AG09309 (cell line): ENCODE measurements at places on chromosomes 3 and 15.
A peak's percentile ranks its signal among the peaks of the same experiment; 100 is the strongest.

DNA sequence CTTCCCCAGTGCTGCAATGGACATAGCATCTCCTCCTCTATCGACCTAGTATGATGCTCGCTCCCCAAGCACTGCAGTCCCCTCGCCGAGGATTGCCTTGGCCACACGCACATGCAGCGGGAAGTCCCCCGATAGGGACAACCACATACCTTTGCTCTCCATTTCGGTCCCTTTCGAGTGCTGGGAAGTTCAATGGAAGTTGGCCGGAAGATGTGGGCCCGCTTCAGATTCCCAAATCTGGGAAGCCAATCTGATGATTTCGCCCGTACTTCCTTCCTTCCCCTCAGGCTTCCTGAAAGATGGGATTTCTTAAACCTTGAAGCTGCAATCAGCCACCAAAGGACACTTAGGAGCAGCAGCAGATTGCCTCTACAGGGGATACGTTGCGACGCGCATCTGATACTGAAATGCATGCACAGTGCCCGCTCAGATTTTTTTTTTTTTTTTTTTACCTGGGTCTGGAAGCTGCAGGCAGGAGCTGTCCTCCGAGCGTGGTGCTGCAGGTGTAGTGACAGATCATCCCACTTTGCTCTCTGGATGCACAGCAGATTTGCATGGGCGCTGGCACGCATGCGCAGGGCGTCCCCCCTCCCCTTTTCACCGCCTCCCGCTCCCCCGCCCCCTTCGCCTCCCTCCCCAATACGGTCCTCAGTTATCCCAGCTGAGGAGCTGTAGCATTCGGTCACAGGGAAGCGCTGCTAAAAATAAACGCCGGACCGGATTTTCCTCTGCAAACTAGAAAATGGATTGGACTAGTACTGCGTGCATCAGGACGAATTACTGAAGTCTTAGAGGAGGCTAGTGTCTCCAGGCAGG is at the start of gene FGF12:
Gene FGF12, minus strand, starts transcription at position 510 of the 816 bp plus-strand sequence.
- no peak for DNase-seq

GRCh38 chr3:82087958-82088357 is 326.5 kb upstream of the GBE1 start:
- DNase-seq = peak; percentile 61

DNA sequence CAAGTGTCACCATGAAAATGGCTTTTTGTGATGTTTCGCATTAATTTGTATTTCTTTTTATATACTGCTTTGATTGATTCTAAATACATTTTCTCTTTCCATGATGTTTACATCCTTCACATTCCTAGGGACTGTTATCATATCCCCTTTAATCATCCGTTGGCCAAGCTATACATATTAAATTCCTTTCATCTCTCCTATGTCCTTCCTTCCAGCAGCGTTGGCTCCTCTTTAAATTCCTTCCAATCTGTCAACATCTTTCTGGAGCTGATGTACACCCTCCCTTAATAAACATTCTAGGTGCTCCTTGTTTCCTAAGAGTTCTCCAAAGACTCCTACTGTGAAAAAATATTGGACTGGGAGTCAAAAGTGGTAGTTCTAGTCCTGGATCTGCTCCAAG is 87.8 kb downstream of the IGF2BP2 start:
- no peak for DNase-seq

DNA sequence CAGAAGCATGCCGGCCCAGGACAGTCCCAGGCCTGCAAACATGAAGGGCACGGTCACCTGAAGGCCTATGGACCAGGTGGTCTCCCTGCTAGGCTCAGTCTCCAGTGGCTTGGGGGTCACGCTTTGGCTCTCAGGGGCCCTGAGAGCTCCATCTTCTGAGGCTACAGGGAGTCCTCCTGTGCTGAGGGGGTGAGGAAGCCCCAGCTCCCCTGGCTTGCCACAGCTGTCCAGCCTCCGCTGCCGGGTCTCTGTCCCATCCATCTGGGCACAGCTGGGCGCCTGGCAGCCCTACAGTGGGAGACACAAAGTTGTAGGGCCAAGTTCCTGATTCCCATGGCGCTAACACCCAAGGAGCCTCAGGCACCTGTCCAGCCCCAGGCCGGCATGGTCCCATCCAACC is 16.0 kb downstream of the SLC41A3 start:
- no peak for DNase-seq

DNA sequence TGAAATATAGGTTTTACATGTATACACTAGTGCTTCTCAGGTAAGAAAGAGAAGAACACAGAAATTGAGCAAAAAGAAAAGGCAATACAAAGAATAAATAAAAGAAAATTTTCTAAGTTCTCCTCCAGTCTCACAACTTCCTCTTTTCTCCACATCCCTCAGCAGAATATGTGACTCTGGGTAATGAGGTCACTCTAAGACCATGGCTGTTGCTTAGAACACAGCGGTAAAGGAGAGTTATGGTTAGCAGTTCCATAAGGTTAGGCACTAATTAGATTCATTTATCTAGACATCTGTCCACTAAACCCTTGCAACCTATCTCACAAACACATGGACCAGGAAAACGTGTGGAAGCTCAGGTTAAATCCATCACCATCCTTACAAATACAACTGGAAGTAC is 47.9 kb downstream of the IGSF11 start:
- no peak for DNase-seq

DNA sequence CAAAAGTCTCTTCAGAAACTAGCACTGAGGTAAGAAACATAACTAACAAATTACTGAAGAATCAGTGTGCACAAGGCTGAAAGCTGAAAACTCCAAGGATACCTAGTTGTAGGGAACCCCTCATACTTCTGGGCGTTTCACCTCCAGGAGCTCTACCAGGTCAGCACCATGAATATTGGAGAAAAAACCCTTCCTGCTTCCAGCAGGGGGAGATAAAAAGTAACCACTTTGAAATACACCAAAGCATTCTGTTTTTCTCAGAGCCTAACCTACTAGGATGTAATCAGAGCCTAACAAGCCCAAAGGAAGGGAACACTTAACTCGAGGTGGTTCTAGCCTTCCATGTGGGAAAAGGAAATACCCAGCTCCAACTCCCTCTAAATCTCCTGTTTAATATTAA is 175.8 kb upstream of the MME start:
- DNase-seq = no peak

DNA sequence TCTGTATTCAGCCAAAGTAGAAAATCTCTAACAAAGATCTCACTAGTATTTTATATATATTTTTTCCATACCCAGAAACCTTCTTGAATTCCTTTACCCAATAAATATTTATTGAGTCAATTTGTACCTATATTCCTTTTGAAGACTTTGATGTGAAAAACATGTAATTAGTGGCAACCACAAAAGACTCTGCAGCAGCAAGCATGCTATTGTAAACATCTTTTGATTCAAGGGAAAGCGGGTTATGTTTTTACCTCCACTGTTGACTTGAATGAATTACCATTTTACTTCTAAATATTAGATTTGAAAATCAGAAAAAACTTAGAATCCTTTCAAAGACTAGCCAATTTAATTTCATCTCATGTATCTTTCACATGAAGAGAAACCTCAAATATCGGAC is 2.4 kb downstream of the GPR15 start:
- no peak for DNase-seq

- no peak for DNase-seq
These were observed 113.3 kb downstream of the IQSEC1 start for GRCh38 chr3:12959838-12960378.

GRCh38 chr3:14853271-14853951 is 34.6 kb downstream of the FGD5 start:
- no peak for DNase-seq

- no peak for DNase-seq
These were observed 369.6 kb upstream of the RGMA start for GRCh38 chr15:93458597-93458996.

GRCh38 chr3:113006359-113007056 is 15.7 kb downstream of the GTPBP8 start:
- no peak for DNase-seq
